ENCODE measurements at places on chromosomes 5 and 9.

GRCh38 chr5:1793301-1793740, 6.3 kb downstream of the MRPL36 start:
- DNase-seq, result no peak

GRCh38 chr5:90161414-90161813, 248.1 kb downstream of the CETN3 start:
- no peak for DNase-seq

GRCh38 chr5:165360366-165360765, 1854.9 kb downstream of the MAT2B start:
- no peak for DNase-seq

GRCh38 chr9:135920973-135921585, 13.7 kb upstream of the CAMSAP1 start:
- no peak for DNase-seq

DNA sequence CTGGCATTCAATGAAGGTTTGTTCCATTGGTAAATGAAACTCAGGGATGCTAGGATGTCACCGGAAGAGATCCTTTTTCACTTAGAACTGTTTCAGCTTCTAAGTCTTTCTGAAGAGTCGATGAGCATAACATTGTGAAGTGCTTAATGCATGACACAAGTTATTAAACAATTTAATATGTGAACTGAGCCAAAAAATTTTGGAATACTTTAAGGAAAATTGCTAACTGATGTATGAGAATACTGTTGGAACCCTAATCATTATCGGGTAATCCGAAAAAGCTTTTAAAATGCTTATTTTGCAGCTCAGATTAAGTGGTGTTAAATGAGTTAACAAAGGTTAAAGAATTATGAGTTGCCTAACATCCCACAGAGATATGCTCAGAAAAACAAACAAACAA, 34.9 kb downstream of the DMRT2 start:
- no peak for DNase-seq

DNA sequence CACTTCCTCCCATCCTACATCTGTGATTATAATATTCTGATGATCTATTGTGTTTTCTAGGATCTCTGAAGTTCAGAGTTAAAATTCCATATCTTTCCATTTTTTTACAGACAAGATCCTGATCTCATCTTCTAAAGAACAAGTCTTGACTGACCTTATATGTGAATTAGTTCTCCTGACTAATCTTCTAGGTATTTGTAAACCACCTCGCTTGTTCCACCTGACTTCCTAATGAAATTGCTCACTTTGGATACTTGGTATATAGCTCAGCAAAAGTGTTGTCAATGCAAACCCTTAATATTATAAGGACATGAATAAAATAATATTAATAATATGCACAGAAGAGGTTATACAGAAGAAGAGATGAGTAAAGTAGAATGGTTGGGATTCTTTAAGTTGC, 68.2 kb upstream of the NR4A3 start:
- DNase-seq, result no peak

- DNase-seq, result no peak
Measured at GRCh38 chr9:125942125-125942524, 195.0 kb downstream of the PBX3 start.

- DNase-seq, result no peak
Measured at GRCh38 chr9:35577486-35577885, 27.6 kb upstream of the TESK1 start.

- DNase-seq, result no peak
Measured at GRCh38 chr9:74577956-74578355, 80.8 kb downstream of the RORB start.

DNA sequence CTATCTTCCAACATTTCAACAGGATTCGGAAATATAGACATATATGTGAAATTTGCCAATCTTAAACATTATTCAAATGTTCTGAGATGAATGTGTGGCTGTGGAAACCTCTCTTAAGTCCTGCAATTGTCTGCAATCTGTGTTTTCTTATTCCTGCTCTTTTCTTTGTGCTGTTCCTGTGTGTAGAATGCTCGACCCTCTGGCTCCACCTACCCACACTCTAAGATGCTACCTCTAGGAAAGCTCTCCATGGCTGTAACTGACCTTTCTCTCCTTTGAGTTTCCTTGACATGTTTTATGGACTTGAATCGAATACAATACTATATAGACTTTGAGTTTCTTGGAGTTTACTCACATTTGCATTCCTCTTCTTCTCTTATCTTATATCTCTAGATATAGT, 120.6 kb upstream of the ASTN2 start:
- no peak for DNase-seq

- DNase-seq, result no peak
Measured at GRCh38 chr5:181281077-181281983, 20.4 kb upstream of the TRIM52 start.

GRCh38 chr5:1886846-1887587, 4.3 kb upstream of the IRX4 start:
- DNase-seq, result no peak

GRCh38 chr5:80387063-80387768, 20.6 kb upstream of the ZFYVE16 start:
- DNase-seq, result no peak

DNA sequence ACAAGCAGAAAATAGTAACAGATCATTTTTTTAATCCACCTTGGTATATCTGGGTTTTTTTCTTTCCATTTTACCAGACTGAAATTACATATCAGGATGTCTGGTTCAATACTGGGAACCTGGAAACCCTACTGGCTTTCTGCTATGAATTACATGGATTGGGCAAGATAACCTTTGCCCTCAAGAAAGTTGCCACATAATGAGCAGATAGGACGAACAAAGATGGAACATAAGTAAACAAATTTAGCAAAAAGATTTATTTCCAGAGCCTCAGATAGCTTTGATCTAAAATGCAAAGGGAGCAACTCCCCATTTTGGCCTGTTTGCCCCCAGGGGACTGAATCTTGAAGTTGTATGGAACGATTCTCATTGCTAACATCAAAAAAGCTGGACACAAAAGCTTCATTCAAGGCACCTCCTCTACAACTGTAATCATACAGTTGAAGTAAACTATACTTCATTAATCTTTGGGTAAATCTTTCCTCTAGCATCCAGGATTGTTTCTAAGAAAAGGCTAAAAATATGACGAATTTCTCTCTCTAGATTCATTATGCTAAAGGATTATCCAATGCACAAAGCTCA, 131.6 kb upstream of the PTGER4 start:
- no peak for DNase-seq

DNA sequence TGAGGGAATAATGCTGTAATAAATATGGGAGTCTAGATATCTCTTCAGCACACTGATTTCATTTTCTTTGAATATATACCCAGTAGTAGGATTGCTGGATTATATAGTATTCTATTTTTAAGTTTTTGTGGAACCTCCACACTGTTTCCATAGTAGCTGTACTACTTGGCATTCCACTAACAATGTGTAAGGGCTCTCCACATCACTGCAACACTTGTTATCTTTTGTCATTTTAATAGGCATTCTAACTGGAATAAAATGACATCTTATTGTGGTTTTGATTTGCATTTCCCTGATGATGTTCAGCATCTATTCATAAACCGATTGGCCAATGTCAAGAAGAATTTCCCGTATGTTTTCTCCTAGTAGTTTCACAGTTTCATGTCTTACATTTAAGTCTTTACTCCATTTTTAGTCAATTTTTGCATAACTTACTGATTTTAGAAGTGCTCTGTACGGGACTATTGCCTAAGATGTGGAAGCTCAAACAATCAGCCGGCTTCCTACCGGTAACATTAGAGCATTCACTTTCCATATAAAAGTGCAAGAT, 1078.8 kb downstream of the TAF11L14 start:
- no peak for DNase-seq

DNA sequence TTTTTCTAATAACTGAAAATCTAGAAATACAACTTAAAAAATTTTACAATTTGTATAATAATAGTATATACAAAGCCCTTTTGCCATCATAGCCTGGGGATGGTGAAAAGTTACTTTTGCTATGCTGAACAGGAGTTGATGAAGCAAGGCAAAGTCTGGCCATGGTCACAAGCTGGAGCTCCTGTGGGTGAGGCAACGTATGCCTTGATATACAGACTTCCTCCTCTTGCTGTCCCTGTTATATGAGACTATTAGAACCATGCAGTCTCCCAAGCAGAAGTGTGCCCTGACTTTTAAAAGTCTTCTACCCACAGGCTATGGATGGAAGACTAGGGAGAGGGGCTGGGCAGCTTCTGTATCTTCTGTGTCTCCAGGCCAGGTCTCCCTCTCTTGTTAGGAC, 15.7 kb downstream of the FAM151B start:
- DNase-seq, result no peak

Data from NCI-H1436 treated with DMSO at 0.1 percent for 48 hours (cell line).